ENCODE measurements at places on chromosomes 6 and 20.

GRCh38 chr20:3100480-3100879 lies 16.0 kb upstream of the AVP start:
- no peak for DNase-seq

DNA sequence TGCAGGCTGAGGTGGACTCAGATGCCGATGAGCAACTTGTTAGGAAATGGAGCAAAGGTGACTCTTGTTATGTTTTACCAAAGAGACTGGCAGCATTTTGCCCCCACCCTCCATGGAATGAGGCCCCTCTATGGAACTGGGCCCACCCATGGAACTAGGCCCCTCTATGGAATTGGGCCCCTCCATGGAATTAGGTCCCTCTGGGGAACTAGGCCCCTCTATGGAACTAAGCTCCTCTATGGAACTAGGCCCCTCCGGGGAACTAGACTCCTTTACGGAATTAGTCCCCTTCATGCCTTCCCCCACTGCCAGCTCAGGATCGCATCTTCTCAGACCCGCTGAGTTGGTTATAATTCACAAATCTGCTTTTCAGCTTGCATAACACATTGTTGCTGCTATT lies 144.9 kb downstream of the THBS2 start:
- DNase-seq = no peak

GRCh38 chr6:155958550-155958949 lies 502.9 kb upstream of the NOX3 start:
- no peak for DNase-seq

GRCh38 chr20:3811467-3812258 lies 8.7 kb upstream of the AP5S1 start:
- peak; percentile 100 for DNase-seq

DNA sequence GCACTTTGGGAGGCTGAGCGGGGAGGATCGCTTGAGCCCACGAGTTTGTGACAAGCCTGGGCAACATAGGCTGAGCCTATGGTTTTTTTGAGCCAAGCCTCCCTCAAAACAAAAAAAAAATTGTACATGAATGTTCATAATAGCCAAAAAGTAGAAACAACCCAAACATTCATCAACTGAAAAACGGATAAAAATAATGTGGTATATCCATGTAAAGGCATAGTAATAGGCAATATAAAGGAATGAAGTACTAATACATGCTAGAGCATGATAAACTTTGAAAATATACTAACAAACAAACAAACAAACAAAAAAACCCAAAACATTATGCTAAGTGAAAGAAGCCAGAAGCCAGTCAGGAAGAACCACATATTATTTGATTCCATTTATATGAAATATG lies 35.3 kb downstream of the KIAA0319 start:
- no peak for DNase-seq

DNA sequence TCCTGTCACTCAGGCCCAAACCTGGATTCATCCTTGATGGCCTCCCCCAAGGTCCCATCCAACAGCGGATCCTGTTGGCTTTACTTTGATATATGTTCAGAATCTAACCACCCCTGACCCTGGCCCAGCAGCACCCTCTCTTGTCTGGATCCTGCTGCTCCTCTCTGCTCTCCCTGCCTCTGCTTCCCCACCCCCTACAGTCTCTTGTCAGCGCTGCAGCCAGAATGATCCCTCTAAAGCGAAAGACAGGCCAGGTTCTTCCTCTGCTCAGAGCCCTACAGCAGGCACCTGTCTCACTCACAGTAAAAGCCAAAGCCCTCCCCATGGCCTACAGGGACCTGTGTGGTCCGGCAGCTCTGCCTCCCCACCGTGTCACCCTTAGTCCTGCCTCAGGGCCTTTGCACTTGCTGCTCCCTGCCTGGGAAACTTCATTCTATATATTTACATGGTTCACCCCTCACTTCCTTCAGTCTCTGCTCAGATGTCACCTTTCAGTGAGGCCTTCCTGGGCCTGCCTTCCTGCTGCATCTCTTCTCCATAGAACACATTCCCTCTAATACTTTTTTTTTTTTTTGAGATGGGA lies 37.4 kb upstream of the KCNB1 start:
- DNase-seq = no peak

DNA sequence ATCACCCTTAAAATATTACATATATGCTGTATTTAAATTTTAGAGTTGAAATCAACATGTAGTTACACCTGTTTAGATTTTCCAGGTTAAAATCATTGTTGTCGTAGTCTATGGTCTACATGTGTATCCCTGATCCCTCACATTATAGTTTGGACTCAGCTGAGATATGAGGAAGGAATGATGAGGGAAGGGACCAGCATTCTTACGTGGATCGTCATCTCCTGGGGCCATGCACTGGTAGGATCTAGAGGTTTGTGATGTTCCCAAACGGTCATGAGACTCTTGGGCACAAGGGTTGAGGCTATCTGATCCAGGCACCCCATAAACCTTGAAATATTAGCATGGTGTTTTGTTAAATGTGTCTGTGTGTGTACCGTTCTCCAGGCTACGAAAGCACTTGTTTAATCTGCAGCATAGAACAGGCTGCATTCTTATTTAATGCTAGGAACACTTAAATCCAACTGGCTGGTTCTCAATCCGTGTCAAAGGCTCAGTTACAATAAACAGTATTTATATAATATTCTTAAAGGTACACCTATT lies 55.4 kb downstream of the IPCEF1 start:
- no peak for DNase-seq

DNA sequence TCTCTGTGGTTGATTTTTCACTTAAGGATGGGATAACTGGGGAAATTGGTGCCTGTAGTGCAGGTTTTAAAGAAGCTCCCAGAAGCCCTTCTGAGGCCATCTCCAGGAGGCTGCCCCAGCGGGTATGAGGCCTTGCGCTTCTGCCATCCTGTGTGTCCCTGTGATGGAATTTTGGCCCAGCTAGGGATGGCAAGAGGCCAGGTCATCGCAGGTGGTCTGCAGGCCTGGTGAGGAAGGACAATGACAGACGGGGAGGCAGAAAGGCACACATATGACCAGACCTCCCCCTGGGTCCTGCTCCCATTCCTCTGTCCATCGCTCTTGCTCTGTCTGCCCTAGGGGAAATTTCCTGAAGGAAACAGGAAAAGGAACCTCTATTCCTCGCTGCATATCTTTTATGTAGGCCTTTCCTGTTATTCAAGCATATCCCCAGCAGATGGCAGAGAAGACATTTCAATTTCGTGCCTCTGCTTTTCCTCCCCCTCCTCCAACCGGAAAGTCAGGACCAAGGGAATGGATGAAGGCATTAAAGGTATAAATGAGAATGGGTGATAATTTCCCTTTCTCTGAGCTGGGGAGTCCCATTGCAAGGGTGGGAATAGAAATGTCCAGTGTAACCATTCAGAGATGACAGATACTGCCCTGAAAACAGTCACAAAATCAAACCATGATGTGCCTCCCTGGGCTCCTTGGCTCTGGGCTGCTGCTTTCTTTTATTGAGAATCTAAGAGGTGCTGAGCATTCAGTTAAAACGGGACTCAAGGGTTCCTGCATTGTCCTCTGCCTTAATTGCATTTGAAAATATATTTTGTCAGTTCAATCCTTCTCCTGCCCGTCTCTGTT lies 17.6 kb upstream of the HLA-F start:
- peak; percentile 71 for DNase-seq

GRCh38 chr20:1381753-1382591 lies 10.9 kb downstream of the FKBP1A start:
- DNase-seq = peak; percentile 73
